ENCODE measurements at places on chromosomes 5 and 9.
A peak's percentile ranks its signal among the peaks of the same experiment; 100 is the strongest.

DNA sequence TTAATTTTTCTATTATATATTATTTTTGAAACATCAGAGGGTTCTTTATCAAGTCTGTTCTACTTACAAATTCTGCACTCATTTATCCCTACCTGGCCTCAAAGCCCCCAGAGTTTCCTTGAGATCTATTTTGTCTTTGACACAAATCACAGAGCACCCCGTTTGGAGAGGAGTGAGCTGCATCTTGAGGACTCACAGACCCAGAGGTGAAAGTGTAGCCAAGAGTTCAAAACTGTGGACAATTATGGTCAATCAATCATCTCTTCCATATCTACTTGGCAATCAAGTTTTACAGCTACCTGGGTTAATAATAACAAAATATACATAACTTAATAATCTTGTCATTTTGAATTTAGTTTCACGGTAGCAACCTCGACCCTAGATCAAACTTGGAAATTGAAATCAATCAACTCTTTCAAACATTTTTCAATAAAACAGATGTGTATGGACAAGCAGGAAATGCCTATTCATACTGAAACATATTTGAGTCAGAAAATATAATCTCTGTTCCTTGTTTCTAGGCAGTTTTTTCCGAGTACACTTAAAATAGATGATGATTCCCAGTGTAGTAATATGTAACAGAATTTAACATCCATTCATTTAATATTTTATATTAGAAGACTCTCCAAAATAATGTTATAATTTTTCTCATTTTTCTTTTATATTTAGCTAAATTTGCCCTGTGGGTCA is 13.7 kb upstream of the SYK start:
- no peak for DNase-seq

- peak; percentile 21 for DNase-seq
Measured at GRCh38 chr5:134148316-134148715, 28.4 kb downstream of the SKP1 start.

DNA sequence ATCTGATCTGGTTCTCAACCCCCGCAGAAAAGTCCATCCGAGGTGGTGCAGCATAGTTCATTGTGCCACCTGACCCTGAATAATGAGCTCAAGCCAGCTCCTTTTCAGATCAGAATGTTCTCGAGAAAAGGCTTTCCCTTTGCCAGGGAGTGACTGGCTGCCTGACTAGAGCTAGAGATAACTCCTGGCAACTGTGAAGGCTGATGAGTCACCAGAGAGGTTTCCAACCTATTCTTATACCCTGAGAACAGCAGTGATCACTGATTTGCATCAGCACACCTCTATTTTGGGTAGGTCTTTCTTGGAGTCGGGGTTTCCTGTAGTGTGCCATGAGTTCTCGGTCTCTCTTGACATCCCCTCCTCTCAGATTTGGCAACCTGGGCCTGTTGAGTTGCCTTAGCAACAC is 127.9 kb downstream of the PIK3R1 start:
- no peak for DNase-seq

DNA sequence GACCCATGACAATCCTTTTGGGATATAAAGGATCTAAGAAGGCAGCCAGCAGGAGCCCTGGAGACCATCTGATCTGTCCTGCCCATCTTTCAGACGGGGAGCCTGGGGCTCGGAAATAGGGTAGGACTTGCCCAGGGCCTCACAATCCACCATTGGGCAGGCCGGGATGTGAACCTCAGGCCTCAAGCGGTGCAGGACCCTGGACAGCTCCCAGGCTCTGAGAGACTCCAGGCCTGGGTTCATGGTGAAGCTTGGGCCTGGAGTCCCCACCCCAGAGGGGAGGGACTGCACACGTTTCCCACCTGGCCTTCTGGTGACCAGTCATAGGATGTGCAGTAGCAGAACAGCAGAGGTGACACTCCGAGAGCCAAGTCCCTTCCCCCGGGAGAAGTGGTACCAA is 36.6 kb upstream of the RAPGEF1 start:
- DNase-seq = no peak

DNA sequence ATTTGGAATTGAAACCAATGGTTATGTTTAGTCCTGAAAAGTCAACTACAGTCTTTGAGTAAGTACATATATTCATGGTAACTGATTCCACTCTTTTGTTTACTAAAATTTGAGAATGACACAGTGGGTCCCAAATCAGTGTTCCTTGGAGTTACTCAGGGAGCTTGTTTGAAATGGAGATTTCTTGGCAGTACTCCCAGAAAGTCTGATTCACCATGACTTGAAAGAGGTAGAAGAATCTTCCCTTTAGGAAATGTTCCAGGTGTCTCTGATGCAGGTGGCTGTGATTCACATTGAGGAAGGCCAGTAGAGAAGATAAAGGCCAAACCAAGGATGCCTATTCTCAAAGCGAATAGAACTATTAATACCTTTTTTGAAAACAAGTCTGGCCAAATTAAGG is 1078.3 kb downstream of the CDH12 start:
- DNase-seq = peak; percentile 74
